Neural crest cell (in vitro differentiated cells): ENCODE measurements at places on chromosomes 12 and 14. TPM values are rescaled to one million over a fixed set of nuclear protein-coding genes. Genes with fewer than 3 reads are reported as not detected.

DNA sequence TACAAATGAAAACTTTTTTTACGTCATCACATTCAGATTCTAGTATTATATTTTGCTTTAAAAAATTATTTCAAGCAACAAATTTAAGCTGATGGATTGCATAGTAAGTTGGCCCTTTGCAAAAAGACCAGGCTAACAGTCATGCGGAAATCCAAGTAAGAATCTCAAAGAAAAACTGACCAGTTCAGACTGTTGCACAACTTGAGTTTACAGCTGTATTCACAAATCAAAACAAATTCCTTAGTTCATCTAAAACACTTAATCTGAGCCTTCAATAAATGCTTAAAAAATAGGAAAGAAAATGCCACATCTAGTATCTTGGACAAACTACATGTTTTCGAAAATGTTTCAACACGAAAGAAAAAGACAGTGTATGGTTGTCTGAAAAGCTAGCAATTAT, 847 bp downstream of the CCDC59 start:
- H3K27ac ChIP-seq = peak overlapping the region; percentile 100
- peaks cover 12% of the 10 kb centered on the region for H3K36me3 ChIP-seq
- peak overlapping the region; percentile 99 for H3K4me3 ChIP-seq
- H3K4me1 ChIP-seq = peaks cover 18% of the 10 kb centered on the region
- H3K27me3 ChIP-seq = no peaks in the 10 kb centered on the region

DNA sequence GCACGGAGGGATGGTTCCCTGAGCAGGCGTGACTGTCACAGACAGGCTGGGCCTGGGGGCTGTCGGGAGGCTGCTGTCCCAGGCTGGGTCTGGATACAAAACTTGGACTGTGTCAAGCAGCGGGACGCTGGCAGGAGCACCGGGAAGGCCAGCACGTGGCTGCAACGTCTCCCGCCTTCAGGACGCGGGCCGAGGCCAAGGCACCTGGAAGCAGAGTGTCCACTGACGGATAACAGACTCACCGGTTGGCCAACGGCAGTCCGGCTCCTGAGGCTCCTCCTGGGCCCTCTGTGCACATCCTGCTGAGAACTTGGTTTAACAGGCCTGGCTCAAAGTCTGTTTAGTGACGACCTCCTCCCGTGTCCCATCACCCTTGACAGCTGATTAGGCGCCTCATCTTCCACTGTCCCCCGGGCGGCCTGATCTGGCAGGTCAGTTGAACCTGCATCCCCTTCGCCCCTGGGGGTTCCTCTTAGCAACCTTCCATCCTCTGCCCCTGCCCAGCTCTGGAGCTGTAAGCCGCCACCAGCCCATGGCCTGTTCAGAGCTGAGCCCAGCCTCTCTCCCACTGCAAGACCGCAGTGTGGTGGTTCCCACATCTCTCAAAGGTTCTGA, 2.5 kb downstream of the XRCC3 start:
- DNase-seq = no peak
- peak overlapping the region; percentile 85 for H3K27ac ChIP-seq
- peaks cover 40% of the 10 kb centered on the region for H3K4me1 ChIP-seq
- H3K36me3 ChIP-seq = peaks cover 16% of the 10 kb centered on the region
- H3K4me3 ChIP-seq = peak overlapping the region; percentile 76
- H3K27me3 ChIP-seq = peaks cover 16% of the 10 kb centered on the region

DNA sequence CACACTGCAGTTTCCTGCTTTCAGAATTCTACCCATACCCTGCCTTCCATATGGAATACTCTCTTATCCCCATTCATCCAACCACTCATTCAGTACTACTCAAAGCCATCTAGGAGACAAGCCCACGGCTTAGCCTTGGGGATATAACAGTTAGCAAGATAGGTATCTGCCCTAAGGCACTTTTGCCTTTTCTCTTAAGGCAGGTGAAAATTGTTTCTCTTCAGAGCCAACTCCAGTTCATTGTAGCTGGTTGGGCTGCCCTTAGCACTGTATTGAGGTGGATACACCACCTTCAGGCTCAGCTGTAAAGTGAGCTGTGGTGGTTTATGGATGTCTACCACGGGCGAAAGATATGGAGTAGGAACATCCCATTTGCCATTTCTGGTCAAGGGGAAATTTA, 729.7 kb upstream of the TBX3 start:
- peaks cover 21% of the 10 kb centered on the region for H3K27me3 ChIP-seq
- H3K27ac ChIP-seq = no peak overlapping the region

Gene CAPZA3
- total RNA-seq = not detected in 2 replicates

Gene DTX1
- 8.1 and 8.4 TPM in 2 replicates for total RNA-seq
